ENCODE measurements at places on chromosomes 2 and 18.

- no peak for DNase-seq
These were observed 357.1 kb downstream of the NRXN1 start for GRCh38 chr2:50674876-50675275.

DNA sequence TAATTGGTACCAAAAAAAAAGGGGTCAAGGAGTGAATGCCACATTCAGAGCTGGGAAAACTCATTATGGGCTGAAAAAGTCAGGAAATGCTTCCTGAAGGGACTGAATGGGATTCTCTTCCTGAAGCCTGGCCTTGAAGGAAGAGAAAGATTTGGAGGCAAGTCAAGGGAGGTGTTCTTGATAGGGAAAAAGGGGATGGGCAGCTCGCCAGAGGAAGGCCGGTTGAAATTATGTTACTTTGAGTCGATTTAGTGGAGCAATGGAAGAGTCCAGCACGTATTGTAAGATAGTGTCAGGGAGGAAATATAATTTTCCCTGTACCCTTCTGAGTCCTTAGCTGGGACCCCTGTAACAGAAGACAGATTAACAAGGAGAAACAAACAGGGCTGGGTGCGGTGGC is 115.3 kb upstream of the STPG4 start:
- DNase-seq, result no peak

GRCh38 chr2:39849064-39849463 is 70.0 kb upstream of the THUMPD2 start:
- DNase-seq, result no peak

GRCh38 chr2:240936106-240936505 is 30.0 kb downstream of the CROCC2 start:
- no peak for DNase-seq

DNA sequence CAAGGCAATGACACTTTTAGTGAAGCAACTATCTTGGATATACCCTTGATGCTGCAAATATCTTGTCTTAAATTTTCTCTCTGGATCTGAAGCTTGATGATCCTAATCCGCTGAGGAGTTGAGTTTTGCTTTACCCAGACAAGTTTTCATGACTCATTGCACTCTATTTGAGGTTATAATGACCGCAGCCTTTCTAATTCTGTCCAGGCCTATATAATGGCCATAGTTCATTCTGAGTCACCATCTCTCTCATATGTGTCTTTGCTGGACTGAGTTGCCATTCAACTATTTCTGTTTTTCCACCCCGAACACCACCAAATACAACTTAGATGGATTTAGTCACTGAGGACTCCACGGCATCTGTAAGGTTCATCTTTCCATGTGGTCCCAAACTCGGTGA is 802.1 kb upstream of the FAM98A start:
- DNase-seq, result no peak

DNA sequence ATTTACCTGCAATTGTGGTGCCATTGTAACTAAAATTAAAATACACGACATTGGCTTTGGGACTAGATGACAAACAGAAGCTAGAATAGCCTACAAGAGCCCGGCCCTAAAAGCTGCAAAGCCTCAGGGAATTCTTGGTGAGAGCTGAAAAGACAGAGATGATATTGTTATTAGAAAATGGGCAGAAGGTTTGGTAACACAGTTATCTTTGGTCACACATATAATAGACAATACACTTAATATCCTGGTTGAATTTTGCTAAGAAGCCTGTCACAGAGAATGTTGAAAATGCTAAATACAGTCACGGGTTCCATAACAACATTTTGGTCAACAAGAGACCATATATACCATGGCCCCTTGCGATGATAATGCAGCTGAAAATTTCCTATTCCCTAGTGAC is 157.3 kb upstream of the CDH19 start:
- no peak for DNase-seq

DNA sequence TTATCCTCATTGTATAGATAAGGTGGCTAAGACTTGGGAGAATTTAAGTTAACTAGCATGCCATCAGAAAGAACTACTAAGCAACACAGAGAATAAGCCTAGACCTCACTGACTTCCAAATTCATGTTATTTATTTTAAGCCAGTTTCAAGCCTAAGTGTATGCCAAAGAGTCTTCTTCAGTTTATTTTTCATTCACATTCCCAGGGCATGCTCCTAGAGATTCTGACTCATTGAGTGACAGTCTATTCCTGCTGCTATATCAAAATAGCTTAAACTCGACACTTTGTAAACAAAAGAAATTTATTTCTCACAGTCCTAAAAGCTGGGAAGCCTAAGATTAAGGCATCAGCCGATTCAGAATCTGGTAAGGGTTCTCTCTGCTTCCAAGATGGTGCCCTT is 467.1 kb downstream of the MBD2 start:
- no peak for DNase-seq

GRCh38 chr2:234412726-234413125 is 84.2 kb downstream of the ARL4C start:
- DNase-seq, result no peak

DNA sequence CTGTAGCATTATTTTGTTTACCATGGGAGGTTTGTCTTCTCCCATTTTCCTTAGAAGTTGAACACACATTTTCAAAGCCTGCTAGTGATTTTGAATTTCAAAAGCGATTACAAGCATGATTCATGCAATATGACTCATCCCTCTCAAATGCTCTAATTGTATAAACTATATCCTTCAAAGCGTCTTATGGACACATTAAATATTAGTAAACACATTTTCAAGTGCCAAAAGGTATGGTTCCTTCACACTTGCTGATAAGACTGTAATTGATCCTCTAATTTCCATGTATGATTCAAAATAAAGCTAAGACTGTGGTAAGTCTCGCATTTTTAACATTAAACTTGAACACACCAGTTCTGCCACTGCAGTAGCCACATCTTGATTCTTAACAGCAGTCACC is 512.9 kb downstream of the LRRTM4 start:
- no peak for DNase-seq

DNA sequence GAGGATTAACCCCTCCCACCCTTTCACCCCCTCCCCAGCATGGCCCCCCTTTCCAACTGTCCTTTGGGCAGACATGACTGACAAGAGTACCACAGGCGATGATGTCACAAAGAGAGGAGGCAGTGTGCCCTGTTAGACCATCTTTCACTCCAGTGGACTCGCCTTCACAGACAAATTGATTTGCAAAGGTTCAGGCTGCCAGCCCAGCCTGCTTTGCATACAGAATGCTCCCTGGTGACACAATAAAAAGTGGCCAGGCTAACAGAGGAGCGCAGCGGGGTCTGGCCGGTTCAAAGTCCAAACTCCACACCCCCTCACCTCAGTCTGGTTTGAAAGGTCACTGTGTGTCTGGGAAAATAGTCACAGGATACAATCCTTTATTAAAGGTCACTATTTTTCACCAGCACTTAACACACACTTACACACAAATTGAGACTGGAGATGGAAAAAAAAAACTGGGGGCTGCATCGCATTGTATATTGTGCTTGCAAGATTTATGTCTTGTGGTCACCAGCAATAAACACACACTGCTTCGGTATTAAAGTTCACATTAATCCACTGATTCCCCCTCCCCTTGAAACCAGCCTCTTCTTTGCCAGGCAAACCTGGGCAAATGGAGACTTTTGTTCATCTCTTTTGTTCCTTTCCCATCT is 236.9 kb downstream of the BCL11A start:
- peak; percentile 25 for DNase-seq

- no peak for DNase-seq
These were observed 42.1 kb upstream of the TMEM131 start for GRCh38 chr2:98037666-98038336.

- DNase-seq, result no peak
These were observed 38.2 kb upstream of the ACTR3 start for GRCh38 chr2:113851640-113852039.

GRCh38 chr2:148893906-148894305 is 18.9 kb downstream of the KIF5C start:
- no peak for DNase-seq

DNA sequence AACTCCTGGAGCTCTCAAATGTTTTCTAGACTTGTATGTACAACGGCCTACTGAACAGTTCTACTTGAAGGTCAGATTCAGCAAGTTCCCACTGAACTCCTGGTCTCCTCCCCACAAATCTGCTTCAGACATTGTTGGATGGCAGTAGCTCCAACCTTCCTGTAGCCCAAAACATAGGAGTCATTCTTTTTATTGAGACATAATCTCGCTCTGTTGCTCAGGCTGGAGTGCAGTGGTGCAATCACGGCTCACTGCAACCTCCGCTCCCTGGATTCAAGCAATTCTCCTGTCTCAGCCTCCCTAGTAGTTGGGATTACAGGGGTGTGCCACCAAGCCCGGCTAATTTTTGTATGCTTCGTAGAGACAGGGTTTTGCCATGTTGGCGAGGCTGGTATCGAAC is 47.3 kb downstream of the QPCT start:
- DNase-seq, result no peak

- DNase-seq, result no peak
These were observed 40.8 kb upstream of the CYP1B1 start for GRCh38 chr2:38116762-38117161.

GRCh38 chr2:237091779-237092436 is 6.2 kb downstream of the COPS8 start:
- no peak for DNase-seq

DNA sequence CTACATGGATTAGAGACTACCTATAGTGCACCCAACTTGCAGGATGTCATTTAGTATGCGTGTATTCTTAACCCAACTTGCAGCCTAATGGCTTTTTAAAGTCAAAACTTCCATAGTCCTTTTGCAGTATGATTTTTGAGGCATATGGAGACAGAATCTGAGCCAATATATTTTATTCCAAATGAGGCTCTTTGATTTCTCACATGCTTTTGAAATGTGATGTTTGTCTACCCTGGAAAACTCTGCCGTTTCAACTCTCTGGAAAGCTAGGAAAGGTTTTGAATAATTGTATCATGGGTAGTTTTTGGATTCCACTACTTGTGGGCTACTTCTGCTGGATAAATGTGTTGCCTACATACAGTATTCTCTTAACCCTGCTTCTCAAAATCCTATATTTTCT is 206.6 kb downstream of the ZNF385B start:
- no peak for DNase-seq

DNA sequence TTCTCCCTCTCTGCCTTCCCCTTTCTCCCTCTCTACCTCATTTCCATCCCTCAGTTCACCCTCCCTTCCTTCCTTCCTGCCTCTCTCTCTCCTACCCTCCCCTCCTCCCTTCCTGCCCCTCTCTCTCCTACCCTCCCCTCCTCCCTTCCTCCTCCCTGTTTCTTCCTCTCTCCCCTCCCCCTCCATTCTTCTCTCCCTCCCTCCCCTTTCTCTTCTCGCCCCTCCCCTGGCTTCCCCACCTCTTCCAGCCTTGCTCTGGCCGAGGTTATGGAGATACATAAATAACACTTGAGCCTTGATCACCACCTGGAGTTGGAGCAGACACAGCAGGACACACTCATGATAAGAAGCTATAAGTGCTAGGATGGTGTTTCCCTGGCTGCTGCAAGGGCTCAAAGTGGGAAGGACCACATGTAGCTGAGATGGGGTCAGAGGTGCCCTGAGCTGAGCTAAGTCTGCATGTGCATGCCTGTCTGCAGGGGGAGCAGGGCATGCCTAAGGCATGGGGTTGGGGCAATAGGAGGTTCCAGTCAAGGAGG is 326.1 kb upstream of the HS6ST1 start:
- no peak for DNase-seq

- DNase-seq, result no peak
These were observed 621.8 kb downstream of the LRP1B start for GRCh38 chr2:141508806-141509595.

GRCh38 chr2:231886071-231886681 is 40.0 kb downstream of the NPPC start:
- no peak for DNase-seq

DNA sequence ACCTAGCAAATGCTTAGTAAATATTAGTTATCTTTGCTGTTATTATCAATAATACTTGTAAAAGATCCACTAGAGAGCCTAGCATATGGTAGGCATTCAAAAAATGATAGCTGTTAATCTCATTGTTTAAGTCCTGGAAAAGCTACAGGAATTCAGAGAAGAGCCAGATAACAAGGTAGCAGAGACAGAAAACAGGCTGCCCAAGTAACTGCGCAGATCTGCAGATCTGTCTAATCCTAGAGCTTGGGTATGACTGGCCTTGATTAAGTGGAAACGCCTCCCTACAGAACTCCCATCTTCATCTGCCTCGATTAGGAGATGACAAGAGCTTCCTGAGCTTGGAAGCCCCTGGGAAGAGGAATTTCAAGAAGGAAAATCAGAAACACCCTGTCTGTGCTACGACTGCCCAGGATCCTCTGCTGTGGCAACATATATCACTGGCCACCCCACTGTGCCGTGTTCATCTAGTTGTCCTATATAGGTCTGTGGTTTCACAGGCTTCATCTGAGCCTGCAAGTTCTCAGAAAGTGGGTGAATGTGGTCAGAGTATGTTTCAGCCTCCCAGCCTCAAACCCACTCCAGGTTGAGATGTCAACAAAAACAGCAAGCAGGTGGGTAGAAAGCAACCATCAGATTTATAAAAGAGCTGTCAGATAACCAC is 151.5 kb upstream of the PKDCC start:
- DNase-seq, result no peak

- DNase-seq, result no peak
These were observed 680 bp downstream of the ATP5F1A start for GRCh38 chr18:46097431-46097800.

GRCh38 chr2:81084101-81084500 is 779.5 kb upstream of the LRRTM1 start:
- DNase-seq, result no peak

- DNase-seq, result no peak
These were observed 43.2 kb downstream of the ITPRID2 start for GRCh38 chr2:181934694-181935093.

GRCh38 chr2:5150871-5151270 is 541.3 kb upstream of the SOX11 start:
- no peak for DNase-seq

- no peak for DNase-seq
These were observed 510.1 kb downstream of the TDRD15 start for GRCh38 chr2:21633911-21634310.

GRCh38 chr2:133109772-133110171 is 439.8 kb upstream of the LYPD1 start:
- DNase-seq, result no peak

- no peak for DNase-seq
These were observed 78.7 kb upstream of the OTOF start for GRCh38 chr2:26556309-26557243.

DNA sequence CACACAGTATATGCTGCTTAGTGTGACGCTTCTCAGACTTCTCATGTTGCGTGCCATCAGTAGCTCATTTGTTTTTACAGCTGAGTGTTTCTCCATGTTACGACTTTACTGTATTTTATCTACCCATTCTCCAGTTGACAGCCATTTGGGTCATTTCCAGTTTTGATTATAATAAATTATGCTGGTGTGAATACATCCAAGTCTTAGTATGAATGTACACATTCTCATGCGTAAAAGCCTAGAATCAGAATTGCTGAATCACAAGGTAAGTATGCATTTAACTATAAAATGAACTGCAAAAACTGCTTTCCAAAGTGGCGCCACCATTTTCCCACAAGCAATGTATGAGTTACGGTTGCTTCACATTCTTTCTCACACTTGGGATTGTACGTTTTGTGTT is 184.2 kb upstream of the SLC35G4 start:
- no peak for DNase-seq

GRCh38 chr2:42905341-42906110 is 113.1 kb upstream of the HAAO start:
- no peak for DNase-seq

- no peak for DNase-seq
These were observed 49.1 kb upstream of the ANKRD62 start for GRCh38 chr18:12044591-12044990.

GRCh38 chr2:110997331-110998045 is 123.2 kb upstream of the BCL2L11 start:
- DNase-seq, result no peak

- no peak for DNase-seq
These were observed 43.9 kb upstream of the DNAH7 start for GRCh38 chr2:196112418-196113034.

Data from neural crest cell (in vitro differentiated cells).